ENCODE measurements at places on chromosomes 11 and 22. TPM values are rescaled to one million over a fixed set of nuclear protein-coding genes. Genes with fewer than 3 reads are reported as not detected.
A peak's percentile ranks its signal among the peaks of the same experiment; 100 is the strongest.

The TMEM121B gene
- total RNA-seq = 4.7 TPM

The RAB36 gene
- 10.3 TPM for total RNA-seq

The C11orf87 gene
- 1.4 TPM for total RNA-seq

GRCh38 chr11:13276454-13276831 lies 1.1 kb upstream of the BMAL1 start:
- H3K36me3 ChIP-seq = no peaks in the 10 kb centered on the region
- H3K27me3 ChIP-seq = peaks cover 83% of the 10 kb centered on the region
- H3K27ac ChIP-seq = peak overlapping the region; percentile 47

DNA sequence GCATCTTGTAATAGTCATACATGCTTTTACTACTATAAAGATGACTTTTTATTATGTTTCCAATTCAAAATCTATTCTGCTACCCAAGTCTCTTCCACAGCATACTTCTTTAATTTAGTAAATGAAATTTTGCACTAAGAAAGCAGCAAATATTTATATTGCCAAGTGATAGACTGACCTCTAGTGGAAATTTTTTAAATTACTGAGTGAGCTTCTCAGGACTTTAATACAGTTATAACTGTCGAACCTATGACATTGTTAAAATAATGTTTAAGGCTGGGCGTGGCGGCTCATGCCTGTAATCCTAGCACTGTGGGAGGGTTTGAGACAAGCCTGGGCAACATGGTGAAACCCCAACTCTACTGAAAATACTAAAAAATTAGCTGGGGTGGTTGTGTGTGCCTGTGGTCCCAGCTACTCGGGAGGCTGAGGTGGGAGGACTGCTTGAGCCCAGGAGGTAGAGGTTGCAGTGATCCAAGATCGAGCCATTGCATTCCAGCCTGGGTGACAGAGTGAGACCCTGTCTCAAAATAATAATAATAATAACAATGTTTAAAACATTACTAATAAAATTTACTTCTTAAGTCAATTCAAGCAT lies 27.3 kb downstream of the STK33 start:
- peaks cover 4% of the 10 kb centered on the region for H3K4me1 ChIP-seq
- DNase-seq = no peak
- H3K36me3 ChIP-seq = peaks cover 2% of the 10 kb centered on the region
- no peak overlapping the region for H3K4me3 ChIP-seq
- H3K27me3 ChIP-seq = no peaks in the 10 kb centered on the region
